ENCODE measurements at places on chromosomes 3 and 15.

- DNase-seq, result no peak
Observed at GRCh38 chr15:29913528-29914135, 91.4 kb upstream of the TJP1 start.

- no peak for DNase-seq
Observed at GRCh38 chr3:119257654-119258410, 17.2 kb upstream of the B4GALT4 start.

DNA sequence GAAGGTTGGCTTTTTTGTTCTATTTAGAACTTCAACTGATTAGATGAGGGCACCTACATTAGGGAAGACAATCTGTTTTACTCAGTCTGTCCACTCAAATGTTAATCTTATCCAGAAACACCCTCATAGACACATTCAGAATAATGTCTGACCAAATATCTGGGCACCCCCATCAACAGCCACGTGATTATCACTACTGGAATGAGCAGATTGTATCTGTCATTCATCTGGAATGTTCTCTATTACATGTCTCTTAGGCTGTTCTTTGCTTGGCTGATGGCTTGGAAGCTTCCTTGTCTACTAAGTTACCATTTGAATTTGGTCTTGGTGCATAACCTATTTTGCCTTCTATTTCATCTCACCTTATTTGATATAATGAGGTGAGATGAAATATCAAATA, 15.7 kb upstream of the LRRC58 start:
- DNase-seq, result no peak

DNA sequence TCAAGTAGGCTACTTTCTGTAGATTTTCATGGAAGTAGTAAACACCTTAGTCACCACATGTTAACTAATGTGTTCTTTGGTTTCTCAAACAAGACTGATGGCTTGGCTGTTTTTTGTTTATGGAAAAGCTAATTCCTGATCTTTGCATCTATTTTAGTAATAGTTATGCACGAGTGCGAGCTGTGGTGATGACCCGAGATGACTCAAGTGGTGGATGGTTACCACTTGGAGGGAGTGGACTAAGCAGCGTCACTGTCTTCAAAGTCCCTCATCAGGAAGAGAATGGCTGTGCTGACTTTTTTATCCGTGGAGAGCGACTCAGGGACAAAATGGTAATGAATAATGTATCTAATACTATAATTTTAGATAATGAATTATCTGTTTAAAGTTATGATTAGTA, 46.6 kb downstream of the SPRED1 start:
- no peak for DNase-seq

DNA sequence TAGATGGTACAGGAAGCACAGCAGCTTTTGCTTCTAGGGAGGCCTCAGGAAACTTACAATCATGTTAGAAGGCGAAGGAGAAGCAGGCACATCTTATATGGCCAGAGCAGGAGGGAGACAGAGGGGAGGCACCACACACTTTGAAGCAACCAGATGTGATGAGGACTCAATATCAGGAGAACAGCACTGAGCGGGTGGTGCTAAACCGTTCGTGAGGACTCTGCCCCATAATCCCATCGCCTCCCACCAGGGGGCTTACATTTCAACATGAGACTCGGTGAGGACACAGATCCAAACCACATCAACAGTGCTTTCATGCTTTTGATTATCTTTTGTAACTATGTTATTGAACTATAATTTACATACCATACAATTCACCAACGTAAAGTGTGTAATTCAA, 7.6 kb upstream of the TMEM44 start:
- peak; percentile 22 for DNase-seq

- no peak for DNase-seq
Observed at GRCh38 chr15:67997996-67998395, 56.1 kb upstream of the PIAS1 start.

- DNase-seq, result no peak
Observed at GRCh38 chr15:77342807-77343206, 77.1 kb downstream of the PEAK1 start.

GRCh38 chr3:128787256-128788253, 61.6 kb downstream of the RAB7A start:
- peak; percentile 48 for DNase-seq

DNA sequence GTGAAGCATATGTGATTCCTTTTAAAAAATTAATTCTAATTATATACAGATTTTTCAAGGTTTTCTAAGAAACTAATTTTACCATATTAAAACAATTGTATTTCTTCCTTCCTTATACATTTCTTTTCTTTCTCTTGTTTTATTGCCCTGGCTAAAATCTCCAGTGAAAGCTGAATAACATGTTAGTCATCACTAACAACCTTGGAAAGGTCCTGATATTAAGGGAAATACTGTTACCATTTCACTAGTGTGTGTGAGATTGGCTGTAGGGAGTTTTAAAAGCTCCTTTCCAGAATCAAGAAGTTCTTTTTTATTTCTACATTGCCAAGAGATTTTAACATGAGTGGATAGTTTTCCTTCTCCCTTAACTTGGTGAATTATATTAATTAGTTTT, 229.7 kb upstream of the EIF1B start:
- DNase-seq, result no peak

GRCh38 chr3:5974630-5975322, 787.3 kb downstream of the EDEM1 start:
- no peak for DNase-seq

GRCh38 chr3:16936233-16936632, 51.5 kb downstream of the PLCL2 start:
- no peak for DNase-seq

DNA sequence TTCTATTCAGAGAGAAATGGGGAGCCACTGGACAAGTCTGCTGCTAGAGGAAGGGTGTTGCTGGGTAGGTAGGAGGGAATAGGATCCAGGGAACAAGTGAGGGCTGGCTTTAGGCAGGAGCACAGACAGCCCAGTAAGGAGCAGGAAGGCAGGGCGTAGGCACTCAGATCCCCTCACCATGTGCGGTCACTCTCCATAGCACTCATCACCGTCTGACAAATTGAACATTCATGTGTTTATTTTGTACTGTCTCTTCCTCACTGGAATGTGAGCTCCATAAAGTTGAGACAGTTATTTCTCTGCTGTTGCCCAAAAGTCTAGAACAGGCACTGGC, 24.2 kb upstream of the LRRC34 start:
- DNase-seq, result no peak

- no peak for DNase-seq
Observed at GRCh38 chr15:91435113-91435512, 335.1 kb downstream of the SV2B start.

GRCh38 chr15:51754267-51754666, 2.9 kb downstream of the TMOD2 start:
- DNase-seq, result no peak

DNA sequence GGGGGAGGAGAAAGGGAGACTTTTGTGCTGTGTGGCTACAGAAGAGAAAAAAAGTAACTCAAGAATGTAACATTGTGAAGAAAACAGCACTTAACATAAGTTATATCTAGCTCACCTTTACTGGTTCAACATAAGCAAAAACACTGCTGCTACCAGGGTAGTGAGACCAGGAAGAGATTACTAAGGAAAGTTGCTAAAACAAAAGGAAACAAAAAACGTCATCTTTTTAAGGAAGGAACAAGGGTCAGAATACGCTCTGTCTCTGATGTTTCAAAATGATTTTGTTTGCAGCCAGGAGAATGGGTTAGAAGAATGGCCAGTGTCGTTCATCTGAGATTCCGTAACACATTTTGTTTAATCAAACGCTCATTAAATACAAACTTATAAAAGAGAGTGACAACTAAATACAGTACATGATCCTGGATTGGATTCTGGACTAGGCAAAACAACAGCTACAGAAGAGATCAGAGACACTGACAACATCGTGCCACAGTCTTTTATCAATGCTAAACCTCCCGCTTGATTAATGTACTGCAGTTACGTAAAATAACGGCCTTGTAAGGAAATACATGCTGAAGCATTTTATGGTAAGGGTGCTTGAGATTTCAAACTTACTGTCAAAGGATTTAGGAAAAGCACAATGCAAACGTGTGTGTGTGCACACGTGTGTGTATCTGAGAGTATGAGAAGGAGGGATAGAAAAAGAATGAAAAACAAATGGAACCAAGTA, 67.7 kb downstream of the FOXP1 start:
- DNase-seq, result no peak

DNA sequence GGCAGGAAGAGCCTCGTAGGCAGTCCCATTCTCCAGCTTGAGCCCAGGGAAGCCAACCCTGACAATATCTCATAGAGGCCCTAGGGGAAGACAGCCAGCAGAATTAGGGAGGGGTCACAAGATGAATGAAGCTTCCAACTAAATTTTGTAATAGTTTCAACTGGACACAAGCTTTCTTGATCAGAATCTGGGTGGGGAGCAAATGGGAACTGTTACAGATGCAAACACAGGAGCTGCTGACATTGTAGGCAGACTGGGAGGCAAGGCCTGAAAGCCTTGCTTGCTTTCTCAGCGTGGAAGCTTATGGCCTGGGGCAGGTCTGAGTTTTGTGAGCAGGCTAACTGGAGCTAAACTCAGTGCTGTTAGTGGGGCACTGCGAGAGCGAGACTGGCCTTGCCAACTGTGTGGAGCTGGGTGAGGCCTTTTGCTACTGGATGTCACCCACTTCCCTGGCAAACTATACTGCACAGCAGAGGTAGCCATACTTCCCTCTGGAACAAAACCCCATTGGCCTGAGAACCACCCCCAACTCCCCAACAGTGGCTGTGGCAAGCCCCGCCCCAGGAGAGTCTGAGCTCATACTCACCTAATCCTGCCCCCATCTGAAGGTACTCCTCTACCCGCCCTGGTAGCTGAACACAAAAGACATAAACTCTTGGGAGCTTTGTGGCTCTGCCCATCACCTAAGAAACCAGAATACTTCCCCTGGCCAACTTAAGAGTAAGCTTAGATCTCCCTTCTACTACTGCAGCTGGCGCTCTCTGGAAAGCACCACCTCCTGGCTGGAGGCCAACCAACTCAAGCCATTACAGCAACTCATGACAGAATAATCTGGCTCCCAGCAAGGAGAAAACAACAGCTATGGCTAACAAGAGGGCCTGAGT, 42.9 kb downstream of the CFAP20DC start:
- no peak for DNase-seq

- DNase-seq, result no peak
Observed at GRCh38 chr15:55786341-55786740, 43.4 kb upstream of the PRTG start.

DNA sequence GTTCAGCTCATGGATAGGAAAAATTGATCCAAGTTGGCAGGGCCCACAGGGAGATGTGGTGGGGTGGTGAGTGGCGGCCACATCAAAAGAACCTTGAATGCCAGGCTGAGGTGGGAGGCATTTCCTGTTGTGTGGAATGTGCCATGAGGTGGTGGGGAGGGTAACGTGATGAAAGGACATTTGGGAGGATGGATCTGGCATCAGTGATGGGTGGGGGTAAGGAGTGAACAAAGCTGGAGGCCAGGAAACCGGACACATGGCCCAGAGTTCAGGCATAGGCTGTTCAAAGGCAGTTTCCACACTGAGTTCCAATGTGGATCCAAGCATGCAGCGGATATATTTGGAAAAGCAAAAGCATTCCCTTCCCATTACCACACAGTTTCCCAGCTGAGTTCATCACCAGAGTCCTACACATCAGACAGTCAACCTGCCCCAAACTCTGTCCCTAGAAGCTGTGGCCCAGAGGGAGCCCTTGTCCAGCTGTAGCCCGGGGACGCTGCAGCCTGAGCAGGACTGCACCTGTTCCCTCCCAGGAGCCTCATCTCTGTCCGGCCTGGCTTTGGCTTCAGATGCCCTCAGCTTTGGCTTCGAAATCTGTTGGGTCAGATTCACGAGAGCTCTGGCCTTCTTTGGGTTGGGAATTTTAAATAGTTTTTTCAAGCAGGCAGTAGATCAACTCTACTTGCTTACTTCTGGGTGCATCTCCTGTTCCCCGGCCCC, 37.8 kb upstream of the GOLGA6B start:
- DNase-seq, result no peak

GRCh38 chr15:88617031-88617722, 4.0 kb upstream of the AEN start:
- no peak for DNase-seq

DNA sequence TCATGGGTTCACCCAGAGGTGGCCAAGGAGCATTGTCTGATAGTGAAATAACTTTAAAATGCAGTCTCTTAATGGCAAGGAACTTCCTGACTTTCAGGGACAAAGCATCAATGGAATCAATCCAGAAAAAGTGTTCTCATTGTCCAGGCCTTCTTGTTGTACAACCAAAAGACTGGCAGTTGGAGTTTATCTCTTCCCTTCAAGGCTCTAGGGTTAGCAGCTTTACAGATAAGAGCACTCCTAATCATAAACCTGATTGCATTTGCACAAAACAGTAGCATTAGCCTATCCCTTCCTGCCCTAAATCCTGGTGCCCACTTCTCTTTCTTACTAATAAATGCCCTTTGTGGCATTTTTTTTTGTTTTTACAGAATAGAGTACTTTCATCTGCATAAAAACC, 43.3 kb upstream of the VIPR1 start:
- DNase-seq, result no peak

DNA sequence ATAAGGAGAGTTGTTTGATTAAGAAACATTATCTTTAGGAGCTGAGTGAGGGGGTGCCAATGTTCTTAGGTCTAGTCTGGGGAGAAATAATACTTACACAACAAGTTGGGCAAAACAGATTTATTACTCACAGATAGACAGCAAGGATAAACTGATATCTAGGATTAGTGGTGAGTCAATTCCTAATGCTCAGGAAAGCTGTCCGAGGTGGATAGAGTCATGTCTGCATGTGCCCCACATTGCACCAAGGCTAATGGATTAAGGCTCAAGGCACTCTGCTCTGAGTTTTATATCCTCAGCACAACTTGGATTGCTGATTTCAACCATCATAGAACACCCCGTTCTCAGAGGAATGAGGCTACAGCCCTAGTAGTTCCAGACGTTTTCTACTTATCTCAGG, 1042.3 kb downstream of the OTOL1 start:
- DNase-seq, result no peak

- no peak for DNase-seq
Observed at GRCh38 chr3:107387555-107387954, 10.3 kb downstream of the CCDC54 start.

GRCh38 chr3:119085070-119085439, 50.4 kb upstream of the IGSF11 start:
- DNase-seq, result no peak

- DNase-seq, result no peak
Observed at GRCh38 chr3:149810846-149811245, 2.2 kb upstream of the RNF13 start.

DNA sequence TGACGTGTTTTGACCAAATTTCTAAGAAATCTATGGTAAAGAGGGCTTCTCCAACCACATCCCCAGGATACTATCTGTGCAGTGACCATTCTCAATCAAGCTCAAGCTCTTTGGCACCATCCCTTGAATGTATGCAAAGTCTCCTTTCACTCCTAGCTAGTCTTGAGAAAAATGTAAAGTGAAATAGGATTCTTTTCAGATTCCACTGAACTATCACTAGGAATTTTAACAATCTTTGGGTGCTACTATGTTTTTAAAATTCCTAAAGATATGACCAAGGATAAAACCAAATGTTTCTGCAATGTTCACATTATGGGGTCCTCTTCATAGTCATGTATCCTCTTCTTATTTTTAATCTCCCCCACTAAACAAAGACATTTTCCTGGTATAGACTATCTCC, 107.8 kb downstream of the TMCO5A start:
- DNase-seq, result no peak

- DNase-seq, result no peak
Observed at GRCh38 chr3:75220932-75221331, 443.2 kb upstream of the FRG2C start.

GRCh38 chr15:84750583-84751092, 2.2 kb downstream of the ZNF592 start:
- no peak for DNase-seq

All from activated naive CD8-positive, alpha-beta T cell treated with anti-CD3 and anti-CD28 coated beads for 36 hours (primary cell).